ENCODE measurements at places on chromosomes 4 and X. TPM values are rescaled to one million over a fixed set of nuclear protein-coding genes. Genes with fewer than 3 reads are reported as not detected.

Gene RIPPLY1
- total RNA-seq: not detected

Gene MID1
- total RNA-seq: 0.37 TPM

Gene C4orf51
- not detected for total RNA-seq

Gene TMSB4X
- total RNA-seq: 3,666 TPM

Gene PDGFRA
- total RNA-seq: not detected

Gene APOOL
- total RNA-seq: 22.3 TPM

Gene SYTL5
- total RNA-seq: not detected

GRCh38 chr4:155007660-155008176, 200.7 kb upstream of the NPY2R start:
- no peak for DNase-seq

GRCh38 chr4:41709844-41710481, 38.6 kb downstream of the PHOX2B start:
- no peak for DNase-seq

DNA sequence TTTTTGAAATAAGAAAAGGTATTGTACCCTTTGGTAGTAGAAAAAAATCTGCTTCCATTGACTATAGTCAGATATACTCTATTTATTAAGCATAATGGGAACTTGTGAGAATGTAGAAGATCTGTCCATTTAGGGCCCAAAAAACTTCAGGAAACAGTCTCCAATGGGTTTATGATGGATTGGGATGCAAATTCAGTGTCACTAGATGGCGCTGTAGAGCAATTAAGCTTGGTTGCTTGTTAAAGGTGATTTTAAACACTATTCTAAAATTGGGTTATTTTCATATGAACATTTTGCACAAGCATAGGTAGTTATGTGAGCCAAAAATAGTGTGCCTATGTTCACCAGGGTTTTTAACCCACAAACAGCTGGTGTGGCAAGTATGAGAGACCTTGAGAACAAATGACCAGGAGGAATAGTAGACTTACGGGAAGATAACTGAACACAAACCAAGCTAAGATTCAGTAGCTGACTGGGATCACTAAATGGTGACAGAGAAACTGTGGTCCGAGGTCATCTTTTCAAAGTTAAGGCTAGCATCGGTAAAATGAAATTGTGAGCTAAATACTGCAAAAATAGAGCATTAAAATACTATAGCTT, 80.3 kb upstream of the LSM6 start:
- peak; percentile 46 for DNase-seq

GRCh38 chr4:113708250-113708649, 53.3 kb downstream of the CAMK2D start:
- no peak for DNase-seq

- no peak for DNase-seq
These were observed 383.5 kb upstream of the LCORL start for GRCh38 chr4:18405054-18405453.

DNA sequence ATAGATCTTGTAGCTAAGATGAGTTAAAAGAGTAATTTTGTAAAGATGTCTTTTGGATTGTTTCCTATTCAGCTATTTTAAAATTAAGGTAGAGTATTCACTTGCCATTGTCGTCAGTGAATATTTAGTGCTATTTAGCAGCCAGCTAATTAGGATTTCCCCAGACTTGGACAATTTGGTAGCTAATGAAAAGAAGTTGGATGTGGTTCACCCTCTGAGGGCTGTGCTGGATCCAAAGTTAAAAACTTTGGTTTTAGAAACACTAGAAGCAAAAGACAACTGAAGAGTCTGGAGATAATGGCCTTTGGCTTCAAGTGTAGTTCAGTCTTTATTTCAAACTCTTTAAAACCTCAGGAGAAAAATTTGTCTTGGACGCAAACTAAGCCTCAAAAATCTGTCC, 41.3 kb downstream of the ATG4A start:
- DNase-seq: no peak

GRCh38 chrX:49934729-49935128, 12.3 kb downstream of the CLCN5 start:
- DNase-seq: no peak

- DNase-seq: no peak
These were observed 75.2 kb downstream of the JAKMIP1 start for GRCh38 chr4:6125103-6125651.

DNA sequence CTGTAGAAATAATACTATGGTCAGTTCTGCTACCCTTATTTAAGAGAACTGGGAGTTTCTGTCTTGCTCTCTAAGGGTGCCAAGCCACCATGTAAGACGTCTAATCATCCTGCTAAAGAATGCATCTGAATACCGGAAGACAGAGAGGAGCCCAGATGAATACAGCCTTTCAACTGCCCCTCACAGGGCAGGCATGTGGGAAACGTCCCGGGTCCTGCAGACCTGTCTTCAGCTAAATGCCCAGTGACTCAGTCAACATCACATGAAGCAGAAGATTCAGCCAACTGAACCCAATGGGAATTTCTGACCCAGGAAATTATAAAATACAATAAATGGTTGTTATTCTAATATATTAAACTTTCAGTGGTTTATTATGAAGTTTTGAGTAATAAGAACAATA, 2141.0 kb upstream of the AGA start:
- no peak for DNase-seq

DNA sequence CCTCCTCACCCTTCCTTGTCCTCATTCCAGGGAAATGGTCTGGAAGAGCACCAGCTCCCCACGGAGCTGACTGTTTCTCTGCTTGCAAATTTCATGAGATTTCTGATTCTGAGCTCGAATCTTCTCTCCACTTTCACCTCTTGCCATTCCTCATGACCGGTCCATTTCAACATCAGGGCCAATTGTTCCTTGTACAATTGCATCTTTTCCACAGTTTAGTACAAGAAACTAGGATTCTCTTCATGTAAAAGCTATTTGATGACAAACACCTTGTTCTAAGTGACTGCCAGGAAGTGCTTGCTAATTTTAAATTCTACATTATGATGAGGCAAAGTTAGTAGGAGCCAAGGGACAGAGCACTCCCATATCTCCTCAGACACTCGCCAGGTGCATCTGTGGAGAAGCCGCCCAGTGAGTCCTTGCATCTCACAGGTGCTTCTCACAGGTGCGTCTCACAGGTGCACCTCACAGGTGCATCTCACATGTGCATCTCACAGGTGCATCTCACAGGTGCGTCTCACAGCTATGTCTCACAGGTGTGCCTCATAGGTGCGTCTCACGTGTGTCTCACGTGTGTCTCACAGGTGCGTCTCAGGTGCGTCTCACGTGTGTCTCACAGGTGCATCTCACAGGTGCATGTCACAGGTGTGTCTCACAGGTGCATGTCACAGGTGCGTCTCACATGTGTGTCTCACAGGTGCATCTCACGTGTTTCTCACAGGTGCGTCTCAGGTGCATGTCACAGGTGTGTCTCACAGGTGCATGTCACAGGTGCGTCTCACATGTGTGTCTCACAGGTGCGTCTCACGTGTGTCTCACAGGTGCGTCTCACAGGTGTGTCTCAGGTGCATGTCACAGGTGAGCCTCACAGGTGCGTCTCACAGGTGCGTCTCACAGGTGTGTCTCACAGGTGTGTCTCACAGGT, 3.0 kb upstream of the PDE6B start:
- DNase-seq: no peak

GRCh38 chrX:12210196-12210815, 72.0 kb downstream of the FRMPD4 start:
- no peak for DNase-seq

DNA sequence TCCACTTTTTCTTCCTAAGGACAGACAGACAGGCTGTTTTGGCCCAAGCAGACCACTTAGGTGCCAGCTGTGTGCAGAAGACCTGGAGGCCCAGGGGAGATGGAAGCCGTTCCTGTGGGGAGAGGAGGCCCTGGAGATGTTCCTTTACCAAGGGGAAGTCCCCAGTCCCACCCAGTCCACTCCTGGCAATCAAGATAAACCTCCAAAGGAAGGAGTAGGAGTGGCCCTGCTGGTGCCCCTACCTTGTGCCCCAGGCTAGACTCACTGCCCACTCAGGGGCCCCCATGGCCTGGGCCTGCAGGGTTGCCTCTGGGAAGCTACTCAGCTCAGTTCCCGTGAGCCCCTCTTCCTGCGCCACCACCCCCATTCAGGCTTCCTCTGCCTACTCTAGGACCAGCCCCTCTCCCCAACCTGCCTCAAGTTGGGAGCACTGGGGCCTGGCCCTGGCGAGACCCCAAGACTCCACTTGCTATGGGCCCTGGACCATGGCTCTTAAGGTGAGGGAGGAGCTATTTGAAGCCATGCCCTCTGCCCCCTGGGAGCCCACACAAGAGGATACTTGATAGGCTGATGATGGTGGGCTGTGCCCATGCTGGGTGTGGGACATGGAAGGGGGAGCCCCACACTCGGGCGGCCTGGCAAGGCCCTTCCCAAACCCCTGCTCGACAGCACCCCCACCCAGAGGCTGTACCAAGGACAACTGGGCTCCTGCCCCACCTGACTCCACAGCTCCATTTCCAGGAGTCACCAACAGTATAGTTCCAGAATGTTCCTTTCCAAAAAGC, 24.8 kb upstream of the RNF4 start:
- DNase-seq: no peak

GRCh38 chr4:87363552-87363951, 27.4 kb downstream of the HSD17B11 start:
- DNase-seq: no peak

GRCh38 chrX:22746081-22746480, 253.7 kb upstream of the DDX53 start:
- DNase-seq: no peak

Data from activated CD4-positive, alpha-beta T cell treated with anti-CD3 and anti-CD28 coated beads for 36 hours (primary cell).